Calu3 (cell line): ENCODE measurements at places on chromosomes 5 and 9.

GRCh38 chr5:100409660-100410151, 125.5 kb upstream of the FAM174A start:
- no peaks in the 10 kb centered on the region for H3K4me1 ChIP-seq
- no peak overlapping the region for H3K27ac ChIP-seq
- no peaks in the 10 kb centered on the region for H3K36me3 ChIP-seq
- no peaks in the 10 kb centered on the region for H3K27me3 ChIP-seq

- H3K4me3 ChIP-seq = no peak overlapping the region
- no peak overlapping the region for H3K27ac ChIP-seq
- no peaks in the 10 kb centered on the region for H3K4me1 ChIP-seq
- DNase-seq = no peak
- H3K36me3 ChIP-seq = no peaks in the 10 kb centered on the region
These were observed 39.5 kb downstream of the C9orf152 start for GRCh38 chr9:110168486-110168885.

DNA sequence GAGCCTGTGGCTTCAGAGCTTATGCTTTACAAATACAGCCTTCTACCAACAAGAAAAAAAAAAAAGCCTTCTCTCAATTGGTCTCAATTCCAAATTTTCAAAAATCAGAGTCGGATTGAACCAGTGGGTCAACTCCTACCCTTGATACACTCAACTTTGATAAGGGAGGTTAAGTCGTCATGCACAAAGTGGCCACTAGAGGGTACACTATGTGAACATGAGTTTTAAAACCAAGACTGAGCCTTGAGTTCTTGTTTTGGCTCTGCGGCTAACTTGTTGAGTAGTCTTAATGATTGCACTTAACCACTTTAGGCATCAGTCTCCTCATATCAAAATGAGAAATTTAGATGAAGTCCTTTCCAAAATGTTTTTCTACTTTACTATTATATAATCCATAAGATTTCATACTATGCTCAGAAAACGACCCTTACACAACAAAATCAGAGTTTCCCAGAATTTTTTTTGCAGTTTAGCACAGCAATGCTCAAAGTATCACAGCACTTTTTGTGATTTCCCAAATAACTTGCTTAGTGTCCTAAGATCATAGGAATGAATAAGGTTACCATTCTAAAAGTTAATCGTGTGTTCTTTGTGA, 92.9 kb upstream of the MTAP start:
- H3K27me3 ChIP-seq = no peaks in the 10 kb centered on the region
- H3K36me3 ChIP-seq = no peaks in the 10 kb centered on the region
- H3K4me3 ChIP-seq = no peak overlapping the region
- peak overlapping the region; percentile 44 for H3K27ac ChIP-seq
- peak; percentile 70 for DNase-seq

DNA sequence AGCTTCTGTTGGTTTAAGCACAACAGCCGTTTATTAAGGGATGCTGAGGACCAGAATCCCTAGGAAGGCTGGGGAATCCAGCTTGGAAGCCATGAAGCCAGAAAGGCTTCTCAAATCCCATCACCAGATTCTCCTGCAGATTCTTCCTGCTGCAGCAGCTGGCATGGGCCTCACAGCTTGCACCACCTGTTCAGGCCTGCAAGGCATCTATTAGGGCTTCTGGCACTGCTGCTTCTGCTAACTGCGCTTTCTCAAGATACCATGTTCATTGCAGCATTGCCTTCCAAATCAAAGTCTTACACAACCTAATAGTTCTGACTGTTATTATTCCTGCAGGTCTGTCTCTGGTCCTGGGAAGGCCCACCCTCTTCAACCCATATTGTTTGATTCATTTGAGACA, 51.2 kb upstream of the ZNF366 start:
- H3K36me3 ChIP-seq = peaks cover 5% of the 10 kb centered on the region
- peaks cover 28% of the 10 kb centered on the region for H3K4me1 ChIP-seq
- H3K27me3 ChIP-seq = no peaks in the 10 kb centered on the region
- no peak overlapping the region for H3K27ac ChIP-seq
- no peak for DNase-seq
- no peak overlapping the region for H3K4me3 ChIP-seq

- H3K27me3 ChIP-seq = peaks cover 40% of the 10 kb centered on the region
- H3K36me3 ChIP-seq = no peaks in the 10 kb centered on the region
- no peak overlapping the region for H3K4me3 ChIP-seq
- no peak for DNase-seq
- no peaks in the 10 kb centered on the region for H3K4me1 ChIP-seq
These were observed 31.1 kb downstream of the EGFLAM start for GRCh38 chr5:38289457-38289856.

DNA sequence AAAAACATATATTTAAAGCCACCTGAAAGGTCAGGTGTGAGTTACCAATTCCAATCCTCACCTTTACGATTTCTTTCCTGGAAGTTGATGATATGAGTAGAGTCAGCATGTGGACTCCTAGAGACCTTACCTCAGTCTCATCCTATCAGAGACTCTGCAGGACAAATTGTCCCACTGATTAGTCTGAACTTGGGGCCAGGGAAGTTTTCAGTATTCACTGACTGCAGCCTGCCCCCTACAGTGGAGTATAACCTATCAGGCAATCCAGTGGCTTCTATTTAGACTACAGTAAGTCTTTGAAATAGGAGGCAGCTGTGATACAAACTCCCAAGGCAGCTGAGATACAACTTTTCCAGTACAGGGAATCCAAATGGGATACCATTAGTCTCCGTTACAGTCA, 449.4 kb upstream of the CDH10 start:
- H3K4me3 ChIP-seq = no peak overlapping the region
- H3K27ac ChIP-seq = no peak overlapping the region
- H3K27me3 ChIP-seq = no peaks in the 10 kb centered on the region
- H3K4me1 ChIP-seq = no peaks in the 10 kb centered on the region
- DNase-seq = no peak
